ENCODE measurements at places on chromosomes 12 and 14.

DNA sequence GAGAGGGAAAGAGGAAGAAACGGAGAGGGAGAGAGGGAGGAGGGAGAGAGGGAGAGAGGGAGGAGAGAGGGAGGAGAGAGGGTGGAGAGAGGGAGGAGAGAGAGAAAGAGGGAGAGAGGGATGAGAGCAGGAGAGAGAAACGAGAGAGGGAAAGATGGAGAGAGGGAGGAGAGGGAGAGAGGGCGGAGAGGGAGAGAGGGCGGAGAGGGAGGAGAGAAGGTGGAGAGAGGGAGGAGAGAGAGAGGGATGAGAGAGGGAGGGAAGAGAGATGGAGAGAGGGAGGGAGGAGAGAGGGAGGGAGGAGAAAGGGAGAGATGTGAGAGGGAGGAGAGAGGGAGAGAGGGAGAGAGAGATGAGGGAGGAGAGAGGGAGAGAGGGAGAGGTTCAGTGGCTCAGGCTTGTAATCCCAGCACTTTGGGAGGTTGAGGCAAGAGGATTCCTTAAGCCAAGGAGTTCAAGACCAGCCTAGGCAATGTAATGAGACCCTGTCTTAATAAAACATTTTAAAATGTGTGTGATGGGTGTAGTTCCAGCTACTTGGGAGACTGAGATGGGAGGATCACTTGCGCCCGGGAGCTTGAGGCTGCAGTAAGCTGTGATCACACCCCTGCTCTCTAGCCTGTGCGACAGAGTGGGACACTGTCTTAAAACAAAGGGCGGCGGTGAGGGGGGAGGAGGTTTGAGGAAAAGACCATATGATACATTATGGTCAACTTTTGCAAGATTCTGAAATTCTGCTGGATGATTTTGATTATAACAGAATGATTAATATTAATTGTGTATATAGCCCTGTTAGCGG is 21.3 kb upstream of the SNRPF start:
- DNase-seq, result no peak

DNA sequence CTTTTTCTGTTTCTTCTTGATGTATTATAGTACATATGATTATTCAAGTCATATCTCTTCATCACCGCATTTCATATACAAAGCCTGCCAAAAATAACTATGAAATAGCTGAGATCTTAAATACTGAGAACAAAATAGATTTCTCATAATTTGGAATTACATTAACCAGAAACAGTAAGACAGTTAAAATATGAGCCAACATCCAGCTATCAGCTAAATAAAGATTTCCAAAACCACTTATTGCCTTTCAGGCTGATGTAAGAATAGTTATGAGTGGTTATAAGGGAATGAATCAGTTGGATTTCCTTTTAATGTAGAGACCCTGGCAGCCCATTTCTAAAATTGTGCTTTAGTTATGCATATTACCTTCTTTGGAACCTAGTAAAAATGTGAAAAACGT is 47.4 kb downstream of the TMEM117 start:
- DNase-seq, result no peak

DNA sequence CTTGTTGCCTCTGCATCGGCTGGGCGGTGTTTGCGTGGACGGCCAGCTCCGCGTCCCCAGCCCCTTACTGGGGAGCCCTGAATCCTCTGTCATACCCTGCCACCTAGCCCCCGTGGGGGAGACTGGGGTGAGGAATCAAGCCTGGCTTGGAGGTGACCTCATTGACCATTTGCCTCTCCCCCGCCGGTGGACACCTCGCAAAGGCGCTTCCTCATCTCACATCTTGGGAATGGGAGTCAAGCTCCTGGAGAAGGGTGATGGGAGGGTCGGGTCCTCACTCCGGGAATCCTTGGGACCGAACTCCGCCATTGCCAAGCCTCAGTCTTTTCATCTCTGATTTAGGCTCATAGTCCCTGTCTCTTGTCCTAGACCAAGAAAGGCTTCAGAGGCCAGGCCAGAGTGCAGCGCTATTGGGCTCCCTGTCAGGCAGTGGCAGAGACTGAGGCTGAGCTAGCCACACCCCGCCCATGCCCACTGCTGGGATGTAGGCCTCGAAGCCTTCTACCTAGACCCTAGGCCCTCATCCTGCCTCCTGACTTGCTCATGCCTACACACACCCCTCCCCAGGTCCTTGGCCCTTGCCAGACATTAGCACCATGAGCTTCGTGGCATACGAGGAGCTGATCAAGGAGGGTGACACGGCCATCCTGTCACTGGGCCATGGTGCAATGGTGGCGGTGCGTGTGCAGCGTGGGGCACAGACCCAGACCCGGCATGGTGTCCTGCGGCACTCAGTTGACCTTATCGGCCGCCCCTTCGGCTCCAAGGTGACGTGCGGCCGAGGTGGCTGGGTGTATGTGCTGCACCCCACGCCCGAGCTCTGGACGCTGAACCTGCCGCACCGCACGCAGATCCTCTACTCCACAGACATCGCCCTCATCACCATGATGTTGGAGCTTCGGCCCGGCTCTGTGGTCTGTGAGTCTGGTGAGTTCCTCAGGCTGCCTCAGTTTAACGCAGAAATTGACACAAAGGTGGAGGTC is 678 bp downstream of the TRMT61A start:
- no peak for DNase-seq

DNA sequence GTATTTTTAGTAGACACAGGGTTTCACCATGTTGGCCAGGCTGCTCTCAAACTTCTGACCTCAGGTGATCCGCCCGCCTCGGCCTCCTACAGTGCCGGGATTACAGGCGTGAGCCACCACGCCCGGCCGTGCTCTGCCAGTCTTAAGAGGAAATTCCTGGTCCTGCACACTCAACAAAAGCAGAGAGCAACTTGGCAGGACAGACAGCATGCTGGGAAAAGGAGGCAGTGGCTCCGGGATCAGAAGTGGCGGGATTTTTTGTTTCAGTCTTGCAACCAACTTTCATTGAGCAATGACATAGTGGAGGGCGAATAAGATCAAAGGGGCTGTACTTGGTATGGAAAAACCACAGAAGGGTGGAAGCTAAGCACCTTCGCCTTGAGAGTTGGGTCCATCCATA is 2.1 kb downstream of the CKAP4 start:
- peak; percentile 30 for DNase-seq

DNA sequence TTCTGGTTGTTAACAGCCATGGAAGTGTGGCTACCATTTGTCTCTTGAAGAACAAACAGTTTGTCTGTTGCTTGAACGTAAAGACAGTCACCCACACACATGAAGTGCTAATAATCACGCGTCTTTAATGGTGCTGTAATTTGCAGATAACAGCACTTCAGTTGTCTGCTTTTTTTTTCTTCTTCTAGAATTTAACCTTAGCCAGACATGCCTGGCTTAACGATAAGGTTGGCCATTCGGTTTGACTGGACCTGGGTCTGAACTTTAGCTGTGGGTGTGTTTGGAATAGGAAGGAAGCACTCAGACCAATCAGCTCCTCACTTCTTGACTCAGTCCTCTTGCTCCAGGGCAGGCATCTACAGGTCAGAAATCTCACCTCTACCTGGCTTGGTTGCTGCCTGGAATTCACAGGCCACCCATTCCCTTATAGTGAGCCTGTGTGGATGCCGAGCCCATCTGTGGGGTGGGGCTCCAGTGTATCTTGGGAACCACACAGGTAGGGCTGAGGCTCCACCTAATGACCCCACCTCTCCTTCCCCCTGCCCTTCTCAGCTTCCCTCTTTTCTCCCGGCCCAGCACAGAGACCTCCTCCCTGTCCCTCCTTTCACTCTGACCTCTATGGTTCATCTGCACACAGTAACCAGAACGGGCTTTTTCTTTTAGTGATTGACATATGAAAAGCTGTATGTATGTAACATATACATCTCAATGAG is 246.4 kb upstream of the PWP1 start:
- DNase-seq, result no peak

DNA sequence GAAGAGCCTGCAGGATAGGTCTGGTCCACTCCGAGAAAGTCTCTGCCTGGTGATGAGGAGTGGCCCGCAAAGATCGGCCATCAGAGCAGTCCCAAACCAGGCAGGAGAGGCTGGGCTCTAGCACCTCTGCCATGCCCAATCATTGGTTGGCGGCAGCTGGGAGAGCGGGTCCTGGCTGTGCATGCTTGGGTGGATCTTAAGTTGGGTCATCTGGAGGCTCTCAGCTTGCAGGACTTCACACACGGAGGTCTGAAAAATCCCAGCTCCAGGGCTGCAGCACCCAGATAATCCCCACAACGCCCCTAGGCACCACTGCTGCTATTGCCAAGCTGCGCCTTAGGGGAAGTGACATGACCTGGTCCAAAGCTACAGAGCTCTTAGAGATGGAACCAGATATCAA is 766.7 kb upstream of the TBX3 start:
- DNase-seq, result no peak

DNA sequence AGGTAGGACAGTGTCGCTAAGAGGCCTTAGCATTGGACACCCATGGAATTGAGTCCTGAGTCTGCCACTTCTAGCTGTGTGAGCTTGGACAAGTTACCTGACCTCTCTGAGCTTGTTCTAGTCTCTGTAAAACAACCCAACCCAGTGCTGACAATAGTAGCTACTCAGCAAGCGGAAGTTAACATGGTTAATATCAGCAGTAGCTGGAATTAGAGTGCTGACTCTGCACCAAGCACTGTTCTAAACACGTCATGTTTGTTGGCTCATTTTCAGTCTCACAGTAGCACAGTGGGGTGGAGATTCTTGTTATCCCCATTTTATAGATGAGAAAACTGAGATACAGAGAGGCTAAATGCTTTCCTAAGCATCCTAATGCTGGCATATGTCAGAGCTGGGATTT is 47.5 kb upstream of the RIN3 start:
- no peak for DNase-seq

- DNase-seq, result no peak
Observed at GRCh38 chr12:6850796-6851152, 312 bp downstream of the CDCA3 start.

DNA sequence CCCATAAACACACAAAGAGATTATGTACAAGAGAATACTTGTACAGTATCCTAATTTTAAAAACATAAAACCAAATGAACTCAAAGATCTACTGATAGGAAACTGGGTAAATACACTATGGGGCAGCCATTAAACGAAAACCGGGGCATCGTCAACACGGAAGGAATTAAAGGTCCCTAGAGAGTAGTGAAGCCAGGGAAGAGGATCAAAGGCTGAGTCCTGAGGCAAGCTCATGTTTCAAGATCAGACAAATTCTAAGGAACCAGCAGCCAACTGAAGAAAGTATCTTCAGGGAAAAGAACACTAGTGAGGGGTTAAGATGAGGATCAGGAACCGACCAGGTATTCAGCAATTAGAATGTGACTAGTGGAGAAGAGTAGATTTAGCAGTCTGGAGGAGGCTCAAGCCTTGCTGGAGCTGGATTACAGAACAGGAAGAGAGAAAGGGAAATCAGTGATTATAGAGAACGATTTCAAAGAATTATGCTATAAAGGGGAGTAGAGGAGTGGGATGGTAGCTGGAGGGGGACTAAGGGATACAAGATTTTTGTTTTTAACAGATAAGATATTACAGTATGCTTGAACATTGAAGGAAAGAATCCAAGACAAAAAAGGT is 23.7 kb downstream of the SEL1L start:
- DNase-seq, result no peak

GRCh38 chr12:116241157-116241759 is 36.2 kb downstream of the MED13L start:
- DNase-seq, result no peak

DNA sequence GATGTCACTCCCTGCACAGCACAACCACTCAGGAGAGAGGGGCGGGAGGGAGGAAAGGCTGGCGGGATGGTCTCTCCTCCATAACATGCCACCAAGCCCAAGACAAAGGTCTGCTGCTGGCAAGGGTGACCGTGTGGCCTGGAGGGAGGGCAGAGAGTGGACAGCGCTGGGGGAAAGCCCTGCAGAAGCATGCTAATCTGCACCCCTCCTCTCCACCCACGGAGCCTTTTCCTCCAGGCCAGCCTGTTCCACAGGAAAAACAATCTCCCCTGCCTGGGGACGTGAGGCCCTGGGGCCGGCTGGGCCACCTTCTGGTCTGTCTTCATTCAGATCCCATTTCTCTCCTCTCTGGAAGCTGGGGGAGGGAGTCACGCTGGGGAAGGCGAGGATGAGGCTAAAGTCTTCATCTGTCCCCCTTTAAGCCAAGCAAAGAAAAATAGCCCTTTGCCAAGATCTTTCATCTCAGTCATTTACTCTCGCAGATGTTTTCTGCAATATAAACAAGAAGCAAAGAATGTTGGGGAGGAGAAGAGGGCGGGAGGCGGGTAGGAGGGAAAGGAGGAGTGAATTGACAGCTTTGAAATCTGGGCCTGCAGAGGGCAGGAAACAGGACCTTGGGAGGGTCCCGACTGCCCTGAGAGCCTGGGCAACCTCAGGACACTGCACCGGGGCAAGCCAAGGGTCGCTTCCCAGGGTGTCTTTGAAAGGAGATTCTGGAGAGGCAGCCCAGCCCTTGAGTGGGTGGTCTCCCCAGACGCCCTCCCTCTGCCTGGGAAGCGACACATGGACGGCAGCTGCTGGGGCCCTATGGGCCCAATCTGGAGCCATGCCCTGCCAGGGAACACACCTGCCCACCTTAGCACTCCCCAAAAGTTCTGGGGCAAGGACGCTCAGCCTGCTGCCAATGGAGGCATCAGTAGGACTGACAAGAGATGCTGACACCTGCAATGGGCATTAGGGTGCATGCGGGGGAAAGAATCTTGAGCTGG is 133.6 kb downstream of the ZFP36L1 start:
- no peak for DNase-seq
